ENCODE measurements at places on chromosomes 2 and 18.

GRCh38 chr18:23735021-23735464, 45.8 kb downstream of the LAMA3 start:
- DNase-seq: no peak

GRCh38 chr2:145302451-145302850, 782.5 kb upstream of the ZEB2 start:
- DNase-seq: no peak

GRCh38 chr2:17317439-17317976, 200.7 kb downstream of the RAD51AP2 start:
- no peak for DNase-seq

DNA sequence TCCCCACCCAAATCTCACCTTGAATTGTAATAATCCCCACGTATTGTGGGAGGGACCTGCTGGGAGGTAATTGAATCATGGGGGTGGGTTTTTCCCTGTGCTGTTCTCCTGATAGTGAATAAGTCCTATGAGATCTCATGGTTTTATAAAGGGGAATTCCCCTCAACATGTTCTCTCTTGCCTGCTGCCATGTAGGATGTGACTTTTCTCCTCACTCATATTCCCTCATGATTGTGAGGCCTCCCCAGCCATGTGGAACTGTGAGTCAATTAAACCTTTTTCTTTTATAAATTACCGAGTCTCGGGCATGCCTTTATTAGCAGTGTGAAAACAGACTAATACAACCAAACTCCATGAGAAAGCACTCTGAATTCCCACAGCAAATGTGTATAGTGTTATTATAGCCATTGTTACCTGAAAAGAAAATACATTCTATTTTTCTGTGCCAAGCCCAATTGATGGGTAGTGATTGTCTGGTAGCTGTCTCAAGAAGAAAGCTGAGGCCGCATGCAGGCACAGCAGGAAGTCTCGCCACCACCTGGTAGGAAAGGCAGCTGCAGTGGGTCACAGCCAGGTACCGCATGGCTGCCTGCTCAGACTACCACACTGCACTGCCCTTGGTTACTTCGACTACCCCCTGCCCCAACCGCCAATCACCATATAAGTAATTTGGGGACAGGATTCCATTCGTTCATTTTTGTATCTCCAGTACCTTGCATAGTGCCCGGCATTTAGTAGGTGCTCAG, 10.3 kb upstream of the ZBTB7C start:
- no peak for DNase-seq

DNA sequence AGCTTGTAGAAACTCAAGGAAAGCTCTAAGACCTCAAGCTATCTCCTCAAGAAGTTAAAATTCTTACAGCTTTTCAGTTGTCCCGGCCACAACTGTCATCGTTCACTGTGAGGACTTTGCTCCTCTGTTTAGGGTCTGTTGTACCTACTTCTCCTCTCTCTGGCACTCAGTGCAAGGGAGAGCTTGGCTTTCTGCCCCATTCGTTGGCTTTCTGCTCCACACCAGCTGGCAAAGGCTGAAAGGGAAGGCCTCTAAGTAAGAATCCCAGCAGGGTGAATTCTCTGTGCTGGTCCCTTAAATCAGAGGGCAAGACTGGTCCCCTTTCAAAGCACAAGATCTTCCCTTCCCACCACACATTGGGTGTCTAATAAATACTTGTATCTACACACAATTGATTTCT, 17.3 kb downstream of the ZBTB7C start:
- DNase-seq: no peak

- DNase-seq: no peak
Measured at GRCh38 chr2:177445200-177445599, 52.6 kb downstream of the AGPS start.

DNA sequence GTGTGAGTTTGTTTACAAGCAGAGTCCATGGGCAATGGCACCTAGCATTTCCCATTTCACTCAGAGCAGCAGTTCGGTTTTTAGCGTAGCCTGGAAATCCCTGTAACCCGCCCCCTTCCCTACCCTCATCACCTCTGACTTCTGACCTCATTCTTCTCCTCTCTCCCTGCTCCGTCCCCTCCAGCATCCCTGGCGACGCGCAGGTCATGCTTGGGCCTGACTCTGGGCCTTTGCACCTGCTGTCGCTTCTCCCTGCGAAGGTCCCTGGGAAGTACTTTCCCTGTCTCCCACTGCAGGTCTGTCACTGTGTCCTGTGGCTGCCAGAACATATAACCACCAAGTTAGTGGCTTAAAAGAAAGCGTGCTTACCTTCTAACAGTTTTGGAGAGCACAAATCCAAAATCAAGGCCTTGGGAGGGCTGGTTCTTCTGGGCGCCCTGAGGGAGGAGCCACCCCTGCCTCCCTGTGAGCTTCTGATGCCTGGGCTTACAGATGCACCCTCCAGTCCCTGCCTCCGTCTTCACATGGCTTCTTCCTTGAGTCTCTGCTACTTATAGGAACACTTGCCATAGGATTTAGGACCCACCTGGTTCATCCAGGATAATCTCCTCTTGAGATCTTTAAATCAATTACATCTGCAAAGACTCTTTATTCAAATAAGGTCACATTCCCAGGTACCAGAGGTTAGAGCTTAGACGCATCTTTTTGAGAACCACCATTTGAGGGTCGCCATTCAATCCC, 8.1 kb upstream of the RAB17 start:
- DNase-seq: no peak

GRCh38 chr2:44975571-44976450, 33.4 kb downstream of the SIX2 start:
- DNase-seq: no peak

DNA sequence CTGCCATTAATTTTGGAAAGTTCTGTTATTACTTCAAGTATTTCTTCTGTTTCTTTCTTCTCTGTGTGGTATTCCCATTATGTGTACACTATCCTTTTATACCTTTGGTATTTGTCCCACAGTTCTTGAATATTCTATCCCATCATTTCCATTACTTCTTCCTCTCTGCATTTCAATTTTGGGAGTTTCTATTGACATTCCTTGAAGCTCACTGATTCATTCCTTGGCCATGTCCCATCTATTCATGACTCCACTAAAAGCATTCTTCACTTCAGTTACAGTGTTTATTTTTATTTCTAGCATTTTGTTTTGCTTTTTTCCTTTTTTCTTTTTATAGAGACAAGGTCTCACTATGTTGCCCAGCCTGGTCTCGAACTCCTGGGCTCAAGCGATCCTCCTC, 30.3 kb downstream of the PROC start:
- no peak for DNase-seq

- DNase-seq: no peak
Measured at GRCh38 chr2:238104691-238105371, 4.7 kb downstream of the ESPNL start.

GRCh38 chr2:96103761-96104486, 12.4 kb downstream of the ADRA2B start:
- DNase-seq: no peak

GRCh38 chr18:61774846-61775245, 118.0 kb downstream of the RNF152 start:
- DNase-seq: no peak

- DNase-seq: no peak
Measured at GRCh38 chr18:79186649-79187048, 117.5 kb downstream of the ATP9B start.

DNA sequence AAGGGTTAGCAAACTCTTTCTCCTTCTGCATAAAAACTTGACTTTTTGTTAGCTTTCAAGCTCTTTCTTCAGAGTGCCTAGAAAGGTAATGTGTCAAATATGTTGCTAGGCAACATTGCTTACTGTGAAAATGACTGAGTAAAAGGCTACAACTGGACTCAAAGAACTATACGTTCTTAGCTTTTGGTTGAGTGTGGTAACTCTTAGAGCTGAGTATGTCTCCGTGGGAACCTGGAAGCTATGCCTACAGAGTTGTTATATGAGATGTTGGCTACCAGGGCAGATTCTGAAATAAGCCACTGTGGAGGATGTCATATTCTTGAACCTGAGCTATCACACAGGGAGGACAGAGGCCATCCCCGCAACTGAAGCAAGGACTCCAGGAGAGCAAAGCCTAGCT, 105.5 kb downstream of the ARL6IP6 start:
- no peak for DNase-seq

DNA sequence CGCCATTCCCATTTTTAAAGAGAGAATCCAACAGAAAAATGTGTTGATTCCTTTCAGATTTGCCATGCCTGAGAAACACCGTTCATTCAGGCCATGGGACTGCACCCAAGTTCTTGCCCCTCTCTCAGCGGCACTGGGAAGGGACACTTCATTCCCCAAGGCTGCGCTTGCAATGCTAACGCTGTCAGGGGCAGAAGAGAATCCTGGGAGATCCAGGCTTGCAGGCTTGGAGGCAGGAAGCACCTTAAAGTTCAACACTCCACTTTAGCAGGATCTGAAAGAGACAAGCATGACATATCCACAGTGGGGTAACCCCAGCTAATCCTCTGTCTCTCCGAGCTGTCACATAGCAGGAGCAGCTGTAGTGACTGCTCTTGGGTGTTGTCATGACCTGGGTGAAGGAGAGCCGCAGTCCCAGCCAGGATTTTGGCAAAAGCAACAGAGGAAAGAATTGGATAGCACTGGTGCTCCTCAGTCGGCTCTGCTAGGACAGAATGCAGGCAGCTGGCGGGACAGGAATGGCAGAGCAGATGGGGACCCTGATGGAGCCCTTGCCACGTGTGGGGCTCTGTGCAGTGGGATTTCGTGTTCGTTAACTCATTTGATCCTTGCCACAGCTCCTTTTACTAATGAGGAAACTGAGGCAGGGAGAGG, 22.0 kb upstream of the ODC1 start:
- DNase-seq: no peak

DNA sequence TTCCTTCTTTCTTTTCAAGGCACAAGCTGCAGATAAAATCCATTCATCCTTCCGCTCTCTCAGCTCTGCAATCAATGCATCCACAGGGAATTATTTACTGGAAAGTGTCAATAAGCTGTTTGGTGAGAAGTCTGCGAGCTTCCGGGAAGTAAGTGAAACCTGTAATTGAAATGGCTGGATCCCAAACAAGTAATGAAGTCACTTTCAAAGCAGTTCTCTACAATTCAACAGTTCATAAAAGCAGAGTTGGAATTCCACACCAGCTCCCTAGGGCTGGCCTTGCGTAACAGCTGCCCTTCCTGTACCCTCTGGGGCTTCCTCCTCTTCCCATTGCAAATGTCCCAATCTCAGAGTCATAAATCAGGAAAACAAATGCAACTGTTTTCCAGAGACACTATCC, 9.6 kb downstream of the SERPINB2 start:
- DNase-seq: no peak

DNA sequence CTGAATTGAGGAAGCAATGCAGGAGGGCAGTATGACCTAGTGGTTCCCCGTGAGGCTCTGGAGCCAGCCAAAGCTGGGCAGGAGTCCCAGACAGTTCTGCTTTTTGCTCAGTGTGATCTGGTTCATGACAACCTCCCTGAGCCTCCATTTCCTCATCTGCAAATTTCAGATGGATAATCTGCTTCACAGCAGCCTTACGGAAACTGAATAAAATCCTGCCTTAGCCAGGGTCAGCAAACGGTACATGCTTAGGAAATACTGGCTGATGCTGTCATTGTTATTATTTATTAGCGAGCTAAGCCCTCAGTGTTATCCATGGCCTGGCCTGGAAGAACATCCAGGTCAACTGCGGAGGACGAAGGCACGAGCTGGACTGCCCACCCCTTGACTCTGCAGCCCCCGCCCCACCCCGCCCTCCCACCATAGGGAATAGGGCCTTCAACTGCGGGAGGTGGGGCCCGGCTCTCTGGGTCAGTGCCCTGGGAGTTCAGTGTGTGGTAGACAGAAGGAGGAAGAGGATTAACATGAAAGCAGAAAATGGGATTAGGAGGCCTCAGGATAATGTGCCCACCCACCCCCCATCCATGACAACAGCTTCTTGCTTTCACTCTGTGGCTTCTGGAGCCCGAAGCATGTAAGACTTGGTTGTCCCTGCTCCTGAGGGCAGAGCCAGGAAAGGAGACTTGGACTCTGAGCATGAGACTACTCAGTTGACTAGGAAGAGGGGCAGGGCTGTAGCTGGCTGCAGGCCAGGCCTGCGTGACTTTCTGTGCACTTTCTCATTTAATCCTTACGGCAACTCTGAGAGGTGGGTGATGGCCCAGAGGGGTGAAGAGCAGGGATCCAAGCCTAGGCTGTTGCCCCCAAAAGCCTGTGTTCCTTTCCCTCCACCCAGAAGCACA, 13.1 kb downstream of the PKDCC start:
- DNase-seq: no peak

- DNase-seq: peak; percentile 72
Measured at GRCh38 chr18:12283256-12283655, 24.8 kb upstream of the TUBB6 start.

- no peak for DNase-seq
Measured at GRCh38 chr18:8660316-8660715, 45.0 kb upstream of the MTCL1 start.

DNA sequence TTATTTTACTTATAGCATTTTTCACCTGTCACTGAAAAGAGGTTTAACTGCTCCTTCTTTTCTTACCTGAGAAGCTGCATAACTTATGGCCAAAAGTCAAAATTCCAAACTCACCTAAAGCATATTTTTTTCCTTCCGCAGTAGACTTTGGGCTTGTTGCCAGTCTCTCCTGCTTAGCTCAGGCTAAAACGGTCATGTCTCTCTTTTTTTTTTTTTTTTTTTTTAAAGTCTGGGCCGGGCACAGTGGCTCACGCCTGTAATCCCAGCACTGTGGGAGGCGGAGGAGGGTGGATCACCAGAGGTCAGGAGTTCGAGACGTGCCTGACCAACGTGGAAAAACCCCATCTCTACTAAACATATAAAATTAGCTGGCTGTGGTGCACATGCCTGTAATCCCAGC, 113.5 kb downstream of the RTN4 start:
- no peak for DNase-seq

GRCh38 chr2:236355911-236356310, 91.7 kb upstream of the ASB18 start:
- DNase-seq: no peak

GRCh38 chr2:63790906-63791305, 50.8 kb upstream of the UGP2 start:
- DNase-seq: peak; percentile 5

DNA sequence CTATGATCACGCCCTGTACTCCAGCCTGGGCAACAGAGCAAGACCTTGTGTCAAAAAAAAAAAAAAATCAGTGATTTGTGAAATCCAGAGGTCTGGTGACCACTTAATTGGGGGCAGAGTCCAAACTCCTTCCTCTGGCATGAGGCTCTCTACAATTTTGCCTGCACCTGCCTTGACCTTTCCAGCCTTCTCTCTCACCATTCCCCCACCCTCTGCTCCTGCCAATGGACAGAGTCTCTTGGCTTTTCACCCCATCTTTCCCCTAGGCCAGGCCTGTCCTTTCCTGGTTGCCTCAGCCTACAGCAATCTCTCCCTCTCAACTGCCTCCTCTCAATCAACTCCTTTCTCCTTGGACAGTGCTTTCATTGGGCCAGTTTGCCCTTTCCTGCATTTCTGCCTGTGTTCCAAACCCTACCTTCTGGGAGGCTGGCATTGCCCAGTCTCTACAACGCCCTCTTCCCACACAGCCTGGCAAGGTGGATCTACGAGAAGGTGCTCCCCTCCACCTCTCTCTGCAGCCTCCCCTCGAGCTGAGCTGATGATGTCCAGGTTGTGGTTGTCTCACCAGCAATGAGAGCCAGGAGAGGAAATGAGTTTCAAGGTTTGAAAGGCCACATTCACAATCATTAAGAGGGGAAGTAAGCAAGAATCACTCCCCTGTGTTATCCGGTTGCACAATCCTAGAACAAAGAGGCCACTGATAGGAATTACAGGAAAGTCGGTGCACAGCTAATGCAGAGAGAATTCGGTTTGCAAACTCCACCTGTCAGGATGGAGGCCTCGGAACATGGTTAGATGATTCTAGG, 39.5 kb upstream of the NPAS2 start:
- DNase-seq: peak; percentile 98
